Motor neuron (in vitro differentiated cells): ENCODE measurements at places on chromosomes 2 and 18. TPM values are rescaled to one million over a fixed set of nuclear protein-coding genes. Genes with fewer than 3 reads are reported as not detected.

WIPF1 gene
- total RNA-seq = 4.9 and 6.2 TPM in 2 replicates

SKOR2 gene
- 0.11 and 0.44 TPM in 2 replicates for total RNA-seq

RAMP1 gene
- 1.0 and 1.1 TPM in 2 replicates for total RNA-seq

RASGRP3 gene
- 3.1 and 4.0 TPM in 2 replicates for total RNA-seq

SNED1 gene
- 5.6 and 10.7 TPM in 2 replicates for total RNA-seq

PAX8 gene
- 0.68 and 1.7 TPM in 2 replicates for total RNA-seq

BOLA3 gene
- total RNA-seq = 44.0 and 57.7 TPM in 2 replicates

LRPPRC gene
- total RNA-seq = 55.5 and 58.1 TPM in 2 replicates

ACMSD gene
- 0.18 and 0.25 TPM in 2 replicates for total RNA-seq

UPP2 gene
- 0.05 and 0.25 TPM in 2 replicates for total RNA-seq

CFAP65 gene
- total RNA-seq = 1.1 TPM in 2 replicates

SLC9A4 gene
- total RNA-seq = 0.05 and 0.14 TPM in 2 replicates

CYP1B1 gene
- 0.26 and 0.46 TPM in 2 replicates for total RNA-seq

GRB14 gene
- 5.5 and 7.0 TPM in 2 replicates for total RNA-seq

HMSD gene
- total RNA-seq = 0.81 and 1.0 TPM in 2 replicates

TMEM247 gene
- not detected in 2 replicates for total RNA-seq

TRPM8 gene
- 1.7 and 2.2 TPM in 2 replicates for total RNA-seq

ASB18 gene
- total RNA-seq = 0.11 and 0.38 TPM in 2 replicates

TNFAIP6 gene
- 56.3 and 67.3 TPM in 2 replicates for total RNA-seq

EVX2 gene
- 0.15 and 0.16 TPM in 2 replicates for total RNA-seq

REEP1 gene
- total RNA-seq = 1.2 and 4.7 TPM in 2 replicates

NTSR2 gene
- total RNA-seq = 0.34 TPM in 1 of 2 replicates, not detected in the other

TM4SF20 gene
- 0.33 and 0.63 TPM in 2 replicates for total RNA-seq

CGREF1 gene
- total RNA-seq = 9.1 and 10.8 TPM in 2 replicates

HAAO gene
- total RNA-seq = 0.82 and 1.5 TPM in 2 replicates

TMEM214 gene
- total RNA-seq = 24.3 and 29.2 TPM in 2 replicates

LYPD6 gene
- total RNA-seq = 2.8 and 3.6 TPM in 2 replicates

RUFY4 gene
- total RNA-seq = 0.59 TPM in 1 of 2 replicates, not detected in the other

ATP6V1B1 gene
- total RNA-seq = 3.0 and 3.9 TPM in 2 replicates

PCARE gene
- 0.29 and 0.59 TPM in 2 replicates for total RNA-seq

MTCL1 gene
- 10.8 and 13.9 TPM in 2 replicates for total RNA-seq

TMEM169 gene
- 67.8 and 68.1 TPM in 2 replicates for total RNA-seq

ESPNL gene
- 0.37 and 0.71 TPM in 2 replicates for total RNA-seq

LIMS2 gene
- total RNA-seq = 2.2 and 2.7 TPM in 2 replicates

CDH7 gene
- total RNA-seq = 0.54 TPM in 1 of 2 replicates, not detected in the other

PLA2R1 gene
- total RNA-seq = 11.2 and 14.2 TPM in 2 replicates

NGEF gene
- 28.3 and 46.5 TPM in 2 replicates for total RNA-seq

ABCB11 gene
- total RNA-seq = 0.66 TPM in 1 of 2 replicates, not detected in the other

FZD7 gene
- 1.6 and 2.8 TPM in 2 replicates for total RNA-seq

NHEJ1 gene
- total RNA-seq = 17.6 and 19.3 TPM in 2 replicates

LAMA1 gene
- 0.18 and 2.3 TPM in 2 replicates for total RNA-seq

CXCR4 gene
- 5.8 and 6.0 TPM in 2 replicates for total RNA-seq

COL5A2 gene
- 678 and 755 TPM in 2 replicates for total RNA-seq

TSHZ1 gene
- total RNA-seq = 28.0 and 28.6 TPM in 2 replicates

FOXD4L1 gene
- 0.68 and 0.85 TPM in 2 replicates for total RNA-seq
